Stimulated activated CD4-positive, alpha-beta T cell treated with anti-CD3 and anti-CD28 coated beads, Interleukin-2, amount 100 ng/mL, for 48 hours (primary cell): ENCODE measurements at places on chromosomes 4 and X.

DNA sequence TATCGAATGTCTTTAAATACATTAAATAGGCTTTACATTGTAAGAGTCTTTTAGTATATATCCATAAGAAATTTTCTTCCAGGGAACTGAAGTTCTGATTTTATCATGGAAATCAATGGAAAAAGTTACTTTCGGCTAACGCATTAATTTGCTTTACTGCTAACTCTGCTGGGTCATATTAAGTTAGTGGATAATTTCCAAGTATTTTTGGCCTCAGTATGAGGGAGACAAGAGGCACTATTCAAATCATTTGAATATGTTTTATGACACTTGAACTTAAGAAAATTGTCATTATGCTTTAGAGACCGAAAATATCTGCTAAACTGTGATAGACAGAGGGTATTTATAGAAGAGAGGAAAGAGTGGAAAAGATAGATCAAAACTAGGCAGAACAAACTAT lies 237.5 kb downstream of the PCDH7 start:
- no peak for DNase-seq

GRCh38 chr4:183905593-183906488 lies 734 bp downstream of the STOX2 start:
- DNase-seq, result no peak

DNA sequence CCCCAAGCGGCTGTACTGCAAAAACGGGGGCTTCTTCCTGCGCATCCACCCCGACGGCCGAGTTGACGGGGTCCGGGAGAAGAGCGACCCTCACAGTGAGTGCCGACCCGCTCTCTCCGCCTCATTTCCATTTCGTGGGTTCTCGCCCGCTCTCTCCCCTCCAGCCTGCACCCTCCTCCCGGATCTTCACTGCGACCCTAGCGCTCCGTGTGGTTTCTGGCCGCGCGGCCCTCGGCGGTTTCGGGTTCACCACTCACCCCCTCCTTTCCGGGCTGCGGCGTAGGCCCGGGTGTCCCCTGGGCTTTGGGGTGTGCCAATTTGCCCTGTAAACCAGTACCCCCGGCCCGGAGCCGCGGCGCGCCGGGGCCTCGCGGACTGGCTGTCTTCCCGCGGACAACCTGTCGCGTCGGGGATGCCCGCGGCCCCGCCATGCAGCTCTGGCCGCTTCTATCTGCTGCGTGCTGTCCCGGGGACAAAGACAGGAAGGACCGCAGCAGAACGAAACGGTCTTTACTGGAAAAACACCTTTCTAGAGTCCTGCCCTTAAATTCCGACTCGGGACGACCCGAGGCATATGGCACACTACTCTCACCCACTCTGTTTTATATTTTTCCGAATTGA lies 737 bp downstream of the FGF2 start:
- peak; percentile 18 for DNase-seq

GRCh38 chrX:134388161-134389109 lies 71.5 kb upstream of the HPRT1 start:
- DNase-seq, result no peak

GRCh38 chr4:85147481-85148076 lies 181.1 kb upstream of the WDFY3 start:
- no peak for DNase-seq

GRCh38 chrX:2962381-2962780 lies 33.2 kb upstream of the ARSD start:
- DNase-seq, result no peak

- DNase-seq, result no peak
These were observed 668 bp upstream of the PTCHD1 start for GRCh38 chrX:23333842-23334520.

- no peak for DNase-seq
These were observed 4.8 kb downstream of the FMR1 start for GRCh38 chrX:147916375-147916968.

- no peak for DNase-seq
These were observed 13.3 kb downstream of the OFD1 start for GRCh38 chrX:13747836-13748235.
